Stimulated activated naive CD4-positive, alpha-beta T cell (primary cell): ENCODE measurements at places on chromosomes 1 and 21.

DNA sequence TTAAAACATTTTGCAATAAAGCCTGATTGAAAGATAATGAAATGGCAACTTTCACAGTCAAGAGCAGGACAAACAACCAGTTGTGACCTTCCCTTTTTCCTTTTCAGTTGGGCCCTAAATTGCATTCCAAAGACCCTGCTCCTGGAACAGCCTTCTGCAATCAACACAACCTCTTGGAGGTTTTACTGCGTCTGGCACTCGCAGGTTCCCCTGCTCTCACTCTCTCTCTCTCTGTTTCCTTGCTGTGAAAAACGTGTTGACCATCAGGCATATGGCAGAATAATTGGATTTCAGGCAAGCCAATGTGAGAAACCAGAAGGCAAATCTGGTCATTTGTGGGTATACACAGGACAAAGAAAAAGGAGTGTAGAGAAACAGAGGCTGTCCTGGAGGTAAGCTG is 23.2 kb downstream of the SLC44A5 start:
- DNase-seq, result no peak

GRCh38 chr1:54835970-54836369 is 34.8 kb upstream of the TTC22 start:
- DNase-seq, result no peak

DNA sequence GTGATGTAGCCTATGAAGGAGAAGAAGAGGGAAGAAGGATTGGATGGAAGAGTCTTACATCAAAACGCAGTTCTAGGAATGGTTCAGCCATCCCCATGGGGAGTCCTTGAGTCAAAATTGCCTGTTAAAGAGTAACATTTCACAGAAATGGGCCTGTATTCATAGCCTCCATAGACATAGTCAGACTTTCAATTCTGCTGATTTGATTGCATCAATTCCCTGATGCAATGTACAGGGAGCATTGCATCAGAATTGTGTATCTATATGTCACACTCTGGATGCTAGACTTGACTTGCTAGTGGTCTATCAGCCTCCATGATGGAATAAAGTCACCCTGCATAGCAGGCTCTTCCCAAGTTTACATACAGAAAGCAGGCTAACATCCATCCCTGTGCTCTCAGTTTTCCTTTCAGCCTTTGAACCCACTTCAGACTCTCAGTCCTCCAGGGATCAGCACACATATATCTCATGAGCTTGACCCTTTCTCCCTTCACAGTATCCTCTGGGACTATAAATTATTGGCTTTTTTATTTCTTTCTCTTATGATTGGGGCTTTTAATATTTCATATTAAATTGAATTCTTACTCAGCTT is 1111.7 kb upstream of the B3GALT2 start:
- DNase-seq, result no peak

GRCh38 chr1:199995096-199995685 is 32.3 kb upstream of the NR5A2 start:
- no peak for DNase-seq

DNA sequence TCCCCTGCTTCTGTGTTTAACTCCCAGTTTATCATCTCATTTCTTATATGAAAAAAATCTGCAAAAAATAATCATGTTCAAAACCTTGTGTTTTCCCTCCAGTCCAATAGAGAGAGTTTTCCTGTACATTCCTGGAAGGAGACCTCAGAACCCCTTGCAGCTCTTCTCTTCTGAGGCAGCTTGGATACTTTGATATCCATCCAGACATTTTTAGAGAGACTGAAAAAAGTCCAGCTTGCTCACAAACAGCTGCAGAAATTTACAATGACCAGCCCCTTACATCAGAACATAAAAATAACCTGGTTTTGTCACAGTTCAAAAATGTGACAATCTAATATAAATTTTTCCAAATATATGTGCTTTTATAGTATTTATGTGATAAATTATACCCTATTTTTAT is 73.3 kb upstream of the C1orf115 start:
- DNase-seq, result no peak

DNA sequence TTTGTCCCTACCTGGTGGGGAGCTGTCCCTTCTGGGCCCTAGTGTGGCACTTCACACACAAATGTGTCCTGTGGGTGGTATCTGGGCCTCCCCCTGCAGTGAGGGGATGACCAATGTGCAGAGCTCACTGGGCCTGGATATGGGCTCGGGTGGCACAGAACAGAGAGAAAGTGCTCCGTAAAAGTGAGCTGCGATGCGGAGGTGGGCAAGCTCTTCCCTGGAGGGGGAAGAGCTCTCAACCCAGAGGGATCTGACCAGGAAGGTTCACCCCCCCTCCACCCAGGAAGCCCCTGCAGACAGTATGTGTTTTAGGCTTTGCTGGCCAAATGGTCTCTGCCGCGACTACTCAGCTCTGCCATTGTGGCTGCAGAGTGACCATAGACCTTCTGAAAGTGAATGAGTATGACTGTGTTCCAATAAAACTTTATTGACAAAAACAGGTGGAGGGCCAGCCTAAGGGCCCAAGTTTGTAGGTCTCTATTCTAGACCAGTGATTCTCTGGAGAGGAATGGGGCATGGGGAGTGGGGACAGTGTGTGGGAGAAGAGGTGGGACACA is 8.6 kb upstream of the ITGB2 start:
- no peak for DNase-seq

DNA sequence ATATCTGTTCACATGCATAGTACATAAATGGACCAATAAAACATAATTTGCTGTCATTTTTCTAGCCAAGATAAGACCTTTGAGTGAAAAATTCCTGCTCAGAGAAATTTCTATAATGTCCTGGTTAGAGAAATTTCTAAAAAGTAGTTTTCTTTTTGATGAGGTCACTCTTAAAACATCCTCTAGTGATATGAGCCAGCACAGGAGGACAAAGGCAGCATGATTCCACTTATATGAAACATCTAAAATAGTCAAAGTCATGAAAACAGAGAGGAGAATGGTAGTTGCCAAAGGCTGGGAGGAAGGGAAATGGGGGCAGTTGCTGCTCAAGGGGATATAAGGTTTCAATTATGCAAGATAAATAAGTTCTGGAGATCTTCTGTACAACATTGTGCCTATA is 239.4 kb downstream of the BACH1 start:
- no peak for DNase-seq

DNA sequence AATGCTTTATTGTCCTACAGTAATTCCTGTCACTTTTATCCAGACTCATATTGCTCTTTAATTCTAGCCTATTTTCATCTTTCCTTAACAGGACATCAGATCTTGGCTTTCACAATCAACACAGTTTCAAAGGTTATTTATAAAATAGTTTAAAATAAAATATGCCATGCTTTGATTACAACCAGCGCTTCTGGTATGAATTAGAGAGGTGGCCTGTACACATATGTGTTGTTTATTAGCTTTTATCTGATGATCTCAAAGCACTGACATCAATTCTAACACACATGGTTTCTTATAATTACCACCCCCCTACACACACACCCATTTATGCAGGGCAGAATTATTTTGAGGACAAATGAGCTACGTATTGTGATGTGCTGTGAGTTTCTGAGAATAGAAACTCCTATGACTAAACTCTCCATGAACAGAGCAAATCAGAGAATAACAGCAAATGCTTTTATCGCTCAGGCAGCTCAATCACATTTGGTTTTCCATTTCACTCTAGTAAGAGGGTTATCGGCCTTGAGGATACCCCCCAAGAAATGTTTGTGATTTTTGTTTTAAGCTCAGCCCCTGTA is 18.0 kb downstream of the CD247 start:
- DNase-seq, result no peak

DNA sequence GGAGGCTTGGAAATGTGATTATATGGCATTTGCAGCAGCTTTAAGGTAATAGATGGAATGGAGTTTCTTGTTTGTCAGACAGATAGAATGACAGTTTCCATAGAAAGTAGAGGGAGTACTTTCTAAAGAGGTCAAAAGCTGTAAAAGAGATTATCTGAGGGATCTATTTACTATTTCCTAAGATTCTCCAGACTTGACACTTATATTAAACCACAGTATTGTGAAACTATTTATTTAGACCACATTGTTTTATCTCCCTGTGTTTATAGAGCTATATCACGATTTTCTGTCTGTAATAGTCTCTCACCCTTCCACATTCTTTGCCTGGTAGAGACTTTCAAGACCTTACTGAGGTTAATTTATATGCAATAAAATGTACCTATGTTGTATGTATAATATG is 66.7 kb downstream of the MAN1A2 start:
- DNase-seq, result no peak

GRCh38 chr1:222867316-222867715 is 52.5 kb downstream of the DISP1 start:
- no peak for DNase-seq

- no peak for DNase-seq
Measured at GRCh38 chr21:25822981-25823380, 88.2 kb downstream of the GABPA start.

DNA sequence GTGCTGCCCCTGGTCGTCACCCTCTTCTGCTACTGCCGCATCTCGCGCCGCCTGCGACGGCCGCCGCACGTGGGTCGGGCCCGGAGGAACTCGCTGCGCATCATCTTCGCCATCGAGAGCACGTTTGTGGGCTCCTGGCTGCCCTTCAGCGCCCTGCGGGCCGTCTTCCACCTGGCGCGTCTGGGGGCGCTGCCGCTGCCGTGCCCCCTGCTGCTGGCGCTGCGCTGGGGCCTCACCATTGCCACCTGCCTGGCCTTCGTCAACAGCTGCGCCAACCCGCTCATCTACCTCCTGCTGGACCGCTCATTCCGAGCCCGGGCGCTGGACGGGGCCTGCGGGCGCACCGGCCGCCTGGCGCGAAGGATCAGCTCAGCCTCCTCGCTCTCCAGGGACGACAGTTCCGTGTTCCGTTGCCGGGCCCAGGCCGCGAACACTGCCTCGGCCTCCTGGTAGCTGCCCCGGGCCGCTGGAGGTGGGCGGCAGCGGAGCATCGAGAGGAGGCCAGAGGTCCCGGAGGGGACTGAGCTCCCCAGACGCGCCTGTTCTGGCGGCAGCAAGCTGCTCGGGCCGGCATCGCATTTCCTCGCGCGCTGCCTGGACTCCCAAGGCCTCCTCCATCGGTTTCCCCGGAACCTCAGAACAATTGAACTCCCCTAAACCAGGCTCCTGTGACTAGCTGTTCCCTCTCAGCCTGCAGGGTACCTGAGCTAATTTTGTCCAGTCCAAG is 1.1 kb downstream of the GPR25 start:
- no peak for DNase-seq

DNA sequence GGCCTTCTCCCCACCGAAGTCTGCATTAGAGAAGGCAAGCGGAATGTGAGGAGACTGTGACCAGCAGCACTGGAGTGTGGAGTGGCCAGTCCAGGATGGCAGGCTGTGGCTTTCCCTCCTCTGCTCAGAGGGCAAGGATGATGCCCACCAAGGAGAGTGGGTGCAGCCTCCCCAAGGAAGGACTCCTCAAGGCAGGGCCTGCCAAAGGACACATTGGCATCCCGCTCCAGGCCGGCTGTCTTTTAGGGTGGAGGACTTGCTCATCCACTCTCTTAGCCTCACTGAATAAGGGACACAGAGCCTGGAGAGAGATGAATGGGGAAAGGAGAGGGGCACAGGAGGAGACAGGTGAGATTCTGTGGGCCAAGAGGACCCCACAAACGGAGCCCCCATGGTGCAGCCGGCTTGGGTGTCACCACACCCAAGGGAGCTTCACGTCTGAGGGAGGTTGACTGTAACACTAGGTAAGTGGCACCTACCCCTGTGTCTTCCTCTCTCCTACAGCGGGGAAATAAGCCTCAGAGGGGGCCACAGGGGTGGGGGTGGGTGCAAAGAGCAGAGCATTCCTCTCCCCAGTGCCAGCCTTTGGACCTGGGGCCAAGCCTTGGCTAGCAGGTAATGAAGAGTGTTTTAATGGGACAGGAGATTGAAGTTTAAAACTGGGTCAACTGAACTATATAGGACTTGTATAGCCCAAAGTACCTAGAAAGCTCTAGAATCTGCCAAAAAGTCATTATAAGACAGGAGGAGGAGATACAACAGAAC is 4.2 kb upstream of the NES start:
- DNase-seq, result no peak

- no peak for DNase-seq
Measured at GRCh38 chr1:225695578-225696337, 42.8 kb upstream of the ENAH start.

- DNase-seq, result peak; percentile 78
Measured at GRCh38 chr1:19918057-19918456, 5.4 kb downstream of the PLA2G2E start.

DNA sequence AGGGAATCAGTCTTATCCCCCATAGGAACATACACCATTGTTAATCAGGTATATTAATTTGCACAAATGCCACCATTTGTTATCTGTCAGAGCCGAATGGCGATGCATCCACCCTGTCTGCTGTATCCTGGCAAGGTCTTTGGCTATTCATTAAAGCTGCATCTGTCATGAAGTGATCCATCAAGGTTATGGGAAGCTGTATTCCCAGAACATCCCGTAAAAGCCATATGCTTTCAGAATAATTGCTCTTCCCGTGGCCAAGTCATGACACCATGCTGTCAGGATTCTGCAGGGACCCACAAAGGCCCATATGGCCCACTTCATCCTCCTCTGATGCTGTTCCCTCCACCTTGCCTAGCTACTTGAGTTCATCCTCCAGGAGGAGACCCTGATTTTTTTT is 103.9 kb downstream of the RAVER2 start:
- DNase-seq, result no peak

DNA sequence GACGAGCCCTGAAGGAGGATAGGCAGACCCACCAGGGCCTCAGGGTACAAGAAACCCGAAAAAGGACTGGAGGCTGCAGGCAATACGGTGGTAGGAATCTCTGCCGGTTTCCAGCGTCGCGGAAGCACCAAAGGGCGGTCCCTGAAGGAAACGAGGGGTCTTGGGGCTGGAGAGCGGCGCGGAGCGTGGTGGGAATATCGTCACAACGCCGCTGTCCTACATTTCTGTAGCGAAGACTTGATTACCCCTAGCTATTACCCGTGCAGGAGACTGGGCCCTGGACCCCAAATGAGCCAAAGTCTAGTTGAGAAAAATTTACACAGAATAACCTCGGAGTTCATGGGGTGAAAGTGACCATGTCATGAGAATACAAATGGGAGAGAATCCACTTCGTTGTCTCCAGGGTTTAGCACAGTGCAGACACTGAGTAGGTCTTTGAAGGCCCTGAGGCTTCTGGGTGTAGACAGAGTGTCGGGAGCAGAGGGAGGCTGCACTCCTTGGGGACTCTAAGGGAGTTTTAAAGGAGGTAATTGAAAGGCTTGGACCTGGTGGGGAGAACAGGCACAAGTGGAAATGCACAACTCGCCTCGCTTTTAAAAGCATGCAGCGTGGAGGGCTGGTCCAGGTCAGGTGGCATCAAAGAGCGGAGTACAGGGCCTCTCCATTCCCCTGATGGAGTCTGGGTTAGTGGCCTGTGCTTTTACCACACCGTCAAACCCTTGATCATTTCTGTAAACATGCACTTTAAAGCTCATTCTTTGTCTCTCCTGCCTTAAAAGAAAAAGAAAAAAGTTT is 1.5 kb downstream of the ATP1A1 start:
- peak; percentile 32 for DNase-seq

- DNase-seq, result no peak
Measured at GRCh38 chr1:4108331-4108730, 208.3 kb upstream of the C1orf174 start.
